ENCODE measurements at places on chromosomes 1 and 21. TPM values are rescaled to one million over a fixed set of nuclear protein-coding genes. Genes with fewer than 3 reads are reported as not detected.

GRCh38 chr1:192801451-192801850, 7.4 kb upstream of the RGS2 start:
- DNase-seq = no peak
- no peaks in the 10 kb centered on the region for H3K27me3 ChIP-seq
- H3K36me3 ChIP-seq = no peaks in the 10 kb centered on the region
- H3K4me3 ChIP-seq = no peak overlapping the region
- no peak overlapping the region for H3K27ac ChIP-seq

DNA sequence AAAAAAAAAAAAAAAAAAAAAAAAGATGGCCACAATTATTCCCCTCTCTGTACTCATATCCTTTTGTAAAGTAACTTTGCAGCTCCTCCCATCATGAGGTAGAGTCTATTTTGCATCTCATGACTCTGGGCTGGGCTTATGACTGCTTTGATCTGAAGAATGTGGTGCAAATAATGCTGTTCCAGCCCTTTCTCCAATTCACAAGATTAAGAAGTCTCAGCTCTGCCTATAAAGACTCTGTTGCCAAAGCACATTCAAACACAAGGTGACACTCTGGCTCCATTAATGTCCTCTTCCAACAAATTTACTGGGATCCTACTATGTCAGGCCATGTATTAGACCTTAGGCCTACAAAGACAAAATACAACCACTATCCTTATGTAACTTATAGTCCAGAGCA, 64.8 kb upstream of the PTCH2 start:
- peak overlapping the region; percentile 5 for H3K27ac ChIP-seq
- DNase-seq = no peak
- peaks cover 19% of the 10 kb centered on the region for H3K4me1 ChIP-seq
- no peak overlapping the region for H3K4me3 ChIP-seq
- no peaks in the 10 kb centered on the region for H3K27me3 ChIP-seq

DNA sequence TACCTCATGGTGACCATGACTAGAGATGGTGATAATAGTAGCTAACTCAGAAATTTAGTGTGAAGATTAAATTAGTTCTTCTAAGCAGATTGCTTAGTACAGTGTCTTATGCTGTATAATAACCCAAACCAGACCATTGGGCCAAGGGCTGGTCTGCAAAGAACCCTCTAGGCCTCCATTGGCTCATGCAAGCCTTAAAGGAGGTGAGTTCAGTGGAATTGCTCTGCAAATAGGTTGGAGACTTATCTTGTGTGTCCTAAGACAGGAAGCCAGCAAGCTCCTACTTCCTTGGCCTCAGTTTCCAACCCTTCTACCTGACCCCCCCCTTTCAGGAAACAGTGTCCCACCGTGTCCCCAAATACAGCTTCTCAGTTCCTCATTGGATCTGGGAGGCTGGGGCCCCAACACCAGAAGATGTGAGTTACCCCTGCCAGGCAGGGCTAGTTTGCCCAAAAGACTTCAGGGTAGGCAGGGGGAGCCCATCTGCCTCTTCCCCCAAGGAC, 1.9 kb upstream of the MEF2D start:
- peaks cover 62% of the 10 kb centered on the region for H3K4me1 ChIP-seq
- H3K27me3 ChIP-seq = no peaks in the 10 kb centered on the region
- H3K27ac ChIP-seq = peak overlapping the region; percentile 99
- H3K36me3 ChIP-seq = no peaks in the 10 kb centered on the region
- DNase-seq = no peak
- peak overlapping the region; percentile 66 for H3K4me3 ChIP-seq

The C1orf21 gene
- total RNA-seq = 34.7 TPM

The OR6N1 gene
- not detected for total RNA-seq

The PLA2G2F gene
- not detected for total RNA-seq

The RAB7B gene
- 1.5 TPM for total RNA-seq

The RGSL1 gene
- not detected for total RNA-seq

The VSIG8 gene
- not detected for total RNA-seq

GRCh38 chr1:207646944-207647579, 2.1 kb downstream of the CR1L start:
- no peak overlapping the region for H3K27ac ChIP-seq
- no peak overlapping the region for H3K4me3 ChIP-seq
- no peaks in the 10 kb centered on the region for H3K4me1 ChIP-seq
- peaks cover 8% of the 10 kb centered on the region for H3K27me3 ChIP-seq

The MAP3K21 gene
- 6.4 TPM for total RNA-seq

- H3K27ac ChIP-seq = peak overlapping the region; percentile 47
- H3K4me1 ChIP-seq = peaks cover 34% of the 10 kb centered on the region
- no peak overlapping the region for H3K4me3 ChIP-seq
- H3K36me3 ChIP-seq = no peaks in the 10 kb centered on the region
- no peak for DNase-seq
Measured at GRCh38 chr1:67674260-67675011, 10.6 kb upstream of the GADD45A start.

DNA sequence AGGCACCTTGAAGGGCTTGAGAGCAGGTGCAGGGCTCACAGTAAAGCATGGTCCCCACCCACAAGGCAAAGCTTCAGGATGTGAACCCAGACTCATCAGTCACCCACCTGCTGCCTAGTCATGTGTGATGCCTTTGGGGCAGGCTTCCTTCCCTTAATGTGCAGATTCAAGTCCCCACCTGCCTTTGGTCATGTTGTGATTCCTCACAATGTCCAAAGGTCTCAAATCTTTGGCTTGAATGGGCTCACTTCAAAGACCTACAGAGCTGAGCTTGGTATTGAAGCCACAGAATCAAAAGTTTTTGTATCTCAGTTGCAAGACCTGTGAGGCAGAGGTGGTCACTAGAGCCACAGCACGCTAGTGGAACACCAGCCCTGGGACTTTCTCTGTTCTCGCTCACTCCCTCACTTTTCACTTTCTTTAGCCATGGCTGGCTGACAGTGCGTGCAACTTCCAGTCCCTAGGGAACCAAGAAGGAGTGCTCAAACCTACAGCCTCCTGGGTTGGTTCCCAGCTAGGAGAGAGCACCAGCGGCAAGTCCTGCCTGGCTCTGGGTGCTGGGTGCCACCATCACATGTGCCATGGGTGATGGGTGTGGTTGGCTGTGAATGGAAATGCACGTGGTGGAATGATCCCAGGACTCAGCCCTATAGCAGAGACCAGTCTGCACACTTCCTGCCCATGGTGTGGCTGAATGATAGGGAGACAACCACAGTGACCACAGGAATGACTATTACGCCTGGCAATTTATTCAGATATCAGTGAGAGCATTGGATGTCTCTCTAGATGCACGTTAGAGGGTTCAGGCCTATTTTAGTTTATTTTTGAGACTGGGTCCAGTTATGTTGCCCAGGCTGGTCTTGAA, 26.4 kb upstream of the CLIC6 start:
- no peak overlapping the region for H3K4me3 ChIP-seq
- no peaks in the 10 kb centered on the region for H3K36me3 ChIP-seq
- DNase-seq = no peak
- no peak overlapping the region for H3K27ac ChIP-seq
- H3K4me1 ChIP-seq = peaks cover 3% of the 10 kb centered on the region

The CCDC185 gene
- total RNA-seq = not detected
